ENCODE measurements at places on chromosomes 3 and 15.

GRCh38 chr3:55160241-55160983, 232.6 kb upstream of the LRTM1 start:
- DNase-seq, result no peak

DNA sequence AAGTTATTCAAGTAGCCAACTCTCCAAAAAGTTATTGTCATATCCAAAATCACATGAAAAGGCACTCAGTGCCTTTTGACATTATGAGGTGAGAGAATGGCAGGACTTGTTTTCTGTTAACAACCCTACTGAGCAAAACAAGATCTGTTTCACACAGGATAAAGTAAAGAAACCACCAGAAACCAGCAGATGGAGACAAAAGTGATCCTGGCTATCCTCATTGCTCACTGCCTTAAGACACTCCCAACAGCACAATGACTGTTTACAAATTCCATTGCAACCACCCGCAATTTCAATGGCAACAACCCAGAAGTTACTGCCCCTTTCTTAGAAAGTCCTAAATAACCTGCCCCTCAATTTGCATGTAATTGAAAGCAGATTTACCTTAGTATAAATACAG, 352.6 kb upstream of the NDN start:
- DNase-seq, result no peak

DNA sequence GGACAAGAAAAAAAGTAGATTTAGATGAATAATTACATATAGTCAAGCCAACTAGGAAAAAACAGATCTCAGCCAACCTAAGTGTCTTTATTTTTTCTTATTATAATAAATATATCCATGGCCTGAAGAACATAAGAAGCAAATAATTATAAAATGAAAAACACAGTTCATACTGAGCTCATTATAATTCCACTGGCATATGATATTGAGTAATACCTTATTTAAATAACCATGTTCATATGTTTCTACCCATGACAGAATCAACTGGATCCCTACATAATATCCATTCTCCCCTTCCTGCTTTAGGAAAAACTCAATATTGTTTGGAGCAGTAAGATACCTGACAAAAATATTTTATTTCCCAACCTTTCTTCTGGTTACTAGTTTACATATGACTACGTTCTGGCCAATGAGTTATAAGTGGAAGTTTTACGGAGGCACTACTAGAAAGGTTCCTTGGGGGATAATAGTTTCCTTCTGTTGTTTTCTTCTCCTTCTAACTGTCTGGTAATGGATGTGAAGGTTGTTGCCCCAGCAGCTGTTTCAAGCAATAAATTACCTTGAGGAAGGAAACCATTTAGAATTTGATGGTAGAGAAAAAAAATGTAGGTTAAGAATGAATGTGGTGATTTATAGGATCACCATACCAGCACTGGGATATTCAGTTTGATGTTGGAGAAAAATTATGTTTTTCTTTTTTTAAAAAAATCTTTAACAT, 184.1 kb upstream of the MBNL1 start:
- DNase-seq, result no peak

DNA sequence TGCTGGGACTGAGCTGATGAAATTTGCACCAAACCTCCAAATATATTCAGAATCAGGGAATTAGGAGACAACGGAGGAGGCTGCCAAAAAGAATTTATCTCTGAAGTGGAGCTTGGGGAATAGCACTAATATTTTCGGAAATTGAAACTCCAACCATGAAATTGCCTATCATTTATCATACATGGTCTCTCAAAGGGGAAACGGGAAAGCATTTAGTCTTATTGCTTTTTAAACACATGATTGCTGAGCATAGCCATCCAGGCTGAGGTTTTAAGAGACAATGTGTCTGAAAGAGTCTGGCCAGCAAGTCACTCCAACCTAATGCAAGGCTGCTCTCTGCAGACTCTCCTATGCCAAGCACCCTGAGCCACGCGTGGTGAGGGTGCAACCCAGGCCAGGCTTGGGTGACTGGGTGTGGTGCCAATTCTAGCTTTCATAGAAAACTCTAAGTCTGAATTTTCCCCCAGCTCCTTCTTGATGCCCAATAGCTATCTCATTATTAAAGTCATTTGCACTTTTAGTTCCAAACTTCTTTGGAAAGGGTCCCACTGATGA, 200.2 kb downstream of the RPLP1 start:
- no peak for DNase-seq

GRCh38 chr15:76994496-76994895, 430 bp upstream of the PSTPIP1 start:
- no peak for DNase-seq

GRCh38 chr3:11244121-11244677, 28.0 kb upstream of the ATG7 start:
- no peak for DNase-seq

DNA sequence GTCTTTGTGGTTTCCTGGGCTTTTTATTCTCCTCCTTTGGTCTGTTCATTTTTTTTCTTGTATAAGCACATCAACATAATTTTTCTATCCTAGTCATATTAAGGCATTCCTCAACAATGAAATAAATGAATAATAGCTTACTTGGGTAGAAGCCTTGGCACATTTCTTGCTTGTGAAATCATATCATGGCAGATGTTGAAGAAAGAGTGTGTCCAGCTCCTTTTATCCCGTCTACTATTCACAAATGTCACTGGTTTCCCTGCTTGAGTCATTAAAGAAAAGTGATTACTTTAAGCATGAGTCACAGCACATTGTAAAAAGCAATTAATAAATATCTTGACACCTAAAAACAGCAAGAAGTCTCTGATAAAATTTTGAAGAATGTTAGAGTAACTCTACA, 42.1 kb downstream of the MINAR1 start:
- DNase-seq, result no peak

- DNase-seq, result no peak
Measured at GRCh38 chr3:45574067-45574494, 20.5 kb upstream of the LIMD1 start.

DNA sequence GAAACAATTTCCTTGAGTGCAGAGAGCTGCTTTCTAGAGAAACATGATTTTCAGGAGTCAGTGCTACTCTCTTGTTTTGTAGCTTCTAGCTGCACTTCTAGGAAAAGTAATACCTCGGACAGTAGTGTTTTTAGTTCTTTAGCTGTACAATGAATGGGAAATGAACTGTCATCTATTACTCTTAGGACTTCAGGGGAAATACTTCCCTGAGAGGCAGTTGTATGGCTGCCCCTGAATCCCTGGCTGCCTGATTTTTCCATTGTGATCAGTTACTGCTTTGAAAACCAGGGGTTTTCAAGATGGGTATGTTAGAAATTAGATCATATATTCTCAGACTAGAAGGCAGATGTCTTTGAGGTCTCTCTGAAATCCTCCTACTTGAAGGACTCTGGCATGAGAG, 200.3 kb upstream of the SEMA6D start:
- DNase-seq, result no peak

- no peak for DNase-seq
Measured at GRCh38 chr15:42784705-42785104, 47.8 kb upstream of the CDAN1 start.

- DNase-seq, result no peak
Measured at GRCh38 chr15:83835479-83835878, 181.6 kb downstream of the ADAMTSL3 start.

DNA sequence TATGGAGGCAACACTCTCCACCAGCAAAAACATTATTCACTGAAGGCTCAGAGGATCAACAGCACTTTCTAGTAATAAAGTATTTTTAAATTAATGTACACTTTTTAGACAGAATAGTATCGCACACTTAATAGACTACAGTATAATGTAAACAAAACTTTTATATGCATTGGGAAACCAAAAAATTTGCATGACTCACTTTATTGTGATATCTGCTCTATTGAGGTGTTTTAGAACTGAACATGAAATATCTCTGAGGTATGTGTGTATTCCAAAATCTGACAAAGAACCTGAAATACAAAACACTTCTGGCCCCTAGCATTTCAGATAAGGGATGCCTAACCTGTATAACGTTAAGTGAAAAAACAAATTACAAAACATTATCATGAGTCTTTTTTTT, 99.7 kb downstream of the PRICKLE2 start:
- no peak for DNase-seq

GRCh38 chr15:80801891-80802680, 22.9 kb downstream of the CEMIP start:
- no peak for DNase-seq

DNA sequence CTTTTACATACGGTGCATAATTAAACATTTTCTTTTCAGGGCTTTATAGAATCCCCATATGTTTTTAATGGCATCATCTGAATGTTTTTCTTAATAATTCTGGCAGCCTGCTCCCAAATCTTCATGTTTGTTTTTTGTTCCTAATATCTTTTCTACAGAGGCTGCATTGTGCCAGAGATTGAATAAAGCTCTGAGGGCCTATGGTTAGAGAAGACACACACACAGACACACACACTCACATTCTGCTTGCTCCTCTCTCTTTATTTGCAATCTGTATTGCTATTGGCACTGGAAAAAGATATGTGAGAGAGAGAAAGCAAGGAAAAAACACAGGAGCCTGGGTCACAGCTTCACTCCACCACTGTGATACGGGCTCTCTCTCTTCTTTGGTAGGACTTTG, 136.0 kb downstream of the MECOM start:
- no peak for DNase-seq

GRCh38 chr3:141938011-141938500, 61.6 kb downstream of the ATP1B3 start:
- no peak for DNase-seq

DNA sequence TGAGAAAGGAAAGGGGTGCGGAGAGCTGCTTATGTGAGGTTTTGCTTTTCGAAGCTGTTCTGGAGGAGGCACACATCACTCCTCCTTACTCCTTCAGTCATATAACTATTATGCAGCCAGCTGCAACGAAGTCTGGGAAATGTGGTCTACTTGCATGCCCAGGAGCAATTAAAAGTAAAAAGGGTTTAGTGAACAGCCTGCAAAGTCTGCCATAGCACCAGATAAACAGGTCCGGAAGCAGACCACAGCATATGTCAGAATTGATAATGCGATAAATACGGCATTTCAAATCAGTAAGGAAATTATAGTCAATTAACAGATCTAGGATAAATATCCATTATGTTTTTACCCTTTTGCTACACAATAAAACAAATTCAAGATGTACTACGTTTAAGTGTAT, 99.5 kb downstream of the POLR2M start:
- no peak for DNase-seq

DNA sequence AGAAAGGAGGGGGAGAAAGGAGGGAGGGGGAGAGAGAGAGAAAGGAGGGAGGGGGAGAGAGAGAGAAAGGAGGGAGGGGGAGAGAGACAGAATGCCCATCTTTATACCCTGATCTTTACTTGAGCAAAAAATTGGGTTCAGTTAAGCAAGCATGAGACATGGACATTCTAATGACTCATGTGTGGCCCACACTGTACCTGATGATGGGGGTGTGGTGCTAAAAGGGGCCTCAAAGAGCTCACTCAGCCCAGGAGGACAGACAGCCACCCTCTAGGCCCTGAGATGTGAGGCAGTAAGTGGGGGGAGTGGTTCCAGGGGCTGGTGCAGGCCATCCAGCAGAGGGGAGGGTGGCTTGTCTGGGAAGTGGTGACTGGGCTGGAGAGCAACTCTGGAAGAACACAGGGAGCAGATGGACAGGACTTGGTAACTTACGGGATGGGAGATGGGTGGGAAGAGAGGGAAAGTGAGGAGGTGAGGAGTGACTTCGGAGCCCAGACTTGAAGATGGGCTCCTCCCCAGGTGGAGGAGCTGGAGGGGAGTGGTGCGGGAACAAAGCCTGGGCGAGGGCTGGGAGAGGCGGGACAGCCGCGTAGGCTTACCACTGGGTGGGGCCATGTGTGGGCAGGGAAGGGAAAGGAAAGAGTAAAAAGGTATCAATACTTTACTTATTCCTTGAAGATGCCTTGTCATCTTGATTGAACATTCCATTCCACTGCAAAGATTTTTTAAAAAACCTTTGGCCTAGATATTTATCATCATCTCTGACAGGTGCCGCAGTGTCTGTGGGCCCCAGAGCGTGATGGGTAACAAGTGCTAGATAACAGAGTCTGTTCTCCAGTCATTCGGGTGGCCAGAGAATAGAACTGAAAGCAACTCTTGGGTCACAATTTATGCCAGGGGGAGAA, 32.3 kb downstream of the TSPAN3 start:
- no peak for DNase-seq

DNA sequence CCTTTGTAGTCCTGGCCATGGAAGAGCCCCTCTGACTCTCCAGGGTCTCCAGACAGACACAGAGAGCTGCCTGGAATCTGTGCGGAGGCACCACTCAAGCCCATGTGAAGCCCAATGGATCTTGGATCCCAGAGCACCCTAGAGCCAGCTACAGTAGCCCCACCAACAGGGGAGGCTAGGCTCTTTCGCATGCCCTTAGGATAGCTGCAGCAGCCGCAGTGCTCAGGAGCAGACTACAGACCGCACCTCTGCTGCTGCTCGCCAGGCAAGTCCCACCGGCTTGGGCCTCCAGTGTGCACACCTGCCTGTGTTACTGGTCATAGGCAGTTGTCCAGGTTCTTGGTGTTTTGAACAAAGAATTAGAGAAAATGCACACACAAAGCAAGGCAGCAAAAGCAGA, 131.6 kb downstream of the SPATA16 start:
- no peak for DNase-seq

DNA sequence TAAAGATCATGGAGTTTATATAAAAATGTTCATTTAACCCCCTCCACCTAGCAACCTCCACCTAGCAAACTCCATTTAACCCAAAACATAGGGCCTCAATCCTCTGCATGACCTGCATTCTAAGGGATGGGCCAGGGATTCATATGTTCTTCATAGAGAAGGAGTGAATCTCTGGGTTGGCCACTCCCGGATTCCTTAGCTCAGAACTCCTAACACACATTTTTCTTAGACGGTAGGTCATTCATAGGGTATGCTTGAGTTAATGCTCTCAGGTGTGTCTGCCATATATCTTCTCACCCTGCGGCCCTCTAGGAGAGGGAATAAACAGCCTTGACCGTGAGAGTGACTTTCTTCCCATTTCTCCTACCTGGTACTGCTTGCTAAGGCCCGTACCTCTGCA, 102.0 kb upstream of the IGSF10 start:
- DNase-seq, result no peak

DNA sequence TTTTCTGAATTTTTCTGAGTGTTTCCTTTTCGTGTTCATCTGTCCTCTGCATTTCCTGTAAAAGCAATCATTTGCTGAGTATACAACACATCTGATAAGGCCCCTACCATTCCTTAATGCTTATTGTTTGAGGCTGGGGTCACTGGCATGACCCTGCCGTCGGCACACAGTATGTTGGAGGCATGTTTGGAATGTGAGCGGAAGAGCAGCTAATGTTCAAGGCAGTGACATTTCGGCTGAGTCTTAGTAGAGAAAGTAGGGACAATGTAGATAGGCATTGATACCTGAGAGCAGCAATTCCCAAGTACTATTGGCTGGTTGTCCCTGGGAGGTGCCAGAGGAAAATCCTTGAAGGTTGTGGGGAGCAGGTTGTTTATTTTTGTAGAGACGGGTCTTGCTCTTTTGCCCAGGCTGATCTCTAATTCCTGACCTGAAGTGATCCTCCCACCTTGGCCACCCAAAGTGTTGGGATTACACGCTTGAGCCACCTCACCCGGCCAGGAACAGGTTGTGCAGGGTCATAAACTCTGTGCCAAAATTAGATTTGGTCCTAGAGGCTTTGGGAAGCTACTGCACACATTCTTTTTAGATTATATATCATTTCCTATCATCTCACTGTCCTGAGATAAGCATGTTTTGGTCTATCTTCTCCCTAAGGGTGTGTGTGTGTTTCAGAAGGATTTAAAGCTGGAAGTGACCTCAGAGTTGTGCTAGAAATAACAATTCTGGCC, 13.5 kb downstream of the PTPN23 start:
- peak; percentile 25 for DNase-seq

- no peak for DNase-seq
Measured at GRCh38 chr3:6821411-6821810, 39.5 kb upstream of the GRM7 start.
